ENCODE measurements at places on chromosomes 4 and X. TPM values are rescaled to one million over a fixed set of nuclear protein-coding genes. Genes with fewer than 3 reads are reported as not detected.

Gene BANK1
- total RNA-seq: not detected

Gene NOX1
- total RNA-seq: not detected

Gene PPP4R3C
- total RNA-seq: not detected

Gene WNK3
- 5.2 TPM for total RNA-seq

Gene SLITRK4
- total RNA-seq: not detected

Gene NKX3-2
- total RNA-seq: 0.37 TPM
